ENCODE measurements at places on chromosomes 13 and 19. TPM values are rescaled to one million over a fixed set of nuclear protein-coding genes. Genes with fewer than 3 reads are reported as not detected.
A peak's percentile ranks its signal among the peaks of the same experiment; 100 is the strongest.

The ZNF284 gene
- not detected for total RNA-seq

DNA sequence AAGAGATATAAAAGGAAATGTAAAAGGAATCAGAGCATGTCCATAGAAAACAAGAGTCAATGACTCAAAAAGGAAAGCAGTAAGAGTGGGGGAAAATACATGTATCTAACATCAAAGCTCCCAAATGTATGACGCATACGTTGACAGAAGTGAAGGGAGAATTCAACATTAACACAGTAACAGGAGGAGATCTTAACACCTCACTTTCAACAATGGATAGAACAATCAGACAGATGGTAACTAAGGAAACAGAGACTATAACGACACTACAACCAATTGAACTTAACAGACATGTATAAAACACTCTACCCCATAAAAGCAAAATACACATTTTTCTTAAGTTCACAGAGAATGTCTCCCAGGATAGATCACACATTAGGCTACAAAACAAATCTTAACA is 774.8 kb upstream of the ARGLU1 start:
- no peak for DNase-seq

GRCh38 chr13:97306645-97307044 is 84.5 kb downstream of the MBNL2 start:
- no peak for DNase-seq

- DNase-seq: peak; percentile 66
These were observed 651 bp downstream of the OXGR1 start for GRCh38 chr13:96993634-96994016.

DNA sequence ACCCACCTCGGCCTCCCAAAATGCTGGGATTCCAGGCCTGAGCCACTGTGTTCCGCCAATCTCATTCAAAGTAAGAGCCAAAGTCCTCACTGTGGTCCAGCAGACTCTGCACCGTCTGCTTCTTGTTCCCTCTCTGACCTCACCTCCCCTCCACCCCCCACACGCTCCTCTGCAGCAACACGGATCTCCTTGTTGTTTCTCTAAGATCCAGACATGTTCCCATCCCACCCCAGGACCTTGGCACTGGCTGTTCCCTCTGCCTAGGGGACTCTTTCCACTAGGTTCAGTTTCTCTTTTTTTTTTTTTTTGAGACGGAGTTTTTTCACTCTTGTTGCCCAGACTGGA is 38.4 kb downstream of the LTBP4 start:
- no peak for DNase-seq

GRCh38 chr13:99873832-99874430 is 97.6 kb downstream of the ZIC5 start:
- no peak for DNase-seq

DNA sequence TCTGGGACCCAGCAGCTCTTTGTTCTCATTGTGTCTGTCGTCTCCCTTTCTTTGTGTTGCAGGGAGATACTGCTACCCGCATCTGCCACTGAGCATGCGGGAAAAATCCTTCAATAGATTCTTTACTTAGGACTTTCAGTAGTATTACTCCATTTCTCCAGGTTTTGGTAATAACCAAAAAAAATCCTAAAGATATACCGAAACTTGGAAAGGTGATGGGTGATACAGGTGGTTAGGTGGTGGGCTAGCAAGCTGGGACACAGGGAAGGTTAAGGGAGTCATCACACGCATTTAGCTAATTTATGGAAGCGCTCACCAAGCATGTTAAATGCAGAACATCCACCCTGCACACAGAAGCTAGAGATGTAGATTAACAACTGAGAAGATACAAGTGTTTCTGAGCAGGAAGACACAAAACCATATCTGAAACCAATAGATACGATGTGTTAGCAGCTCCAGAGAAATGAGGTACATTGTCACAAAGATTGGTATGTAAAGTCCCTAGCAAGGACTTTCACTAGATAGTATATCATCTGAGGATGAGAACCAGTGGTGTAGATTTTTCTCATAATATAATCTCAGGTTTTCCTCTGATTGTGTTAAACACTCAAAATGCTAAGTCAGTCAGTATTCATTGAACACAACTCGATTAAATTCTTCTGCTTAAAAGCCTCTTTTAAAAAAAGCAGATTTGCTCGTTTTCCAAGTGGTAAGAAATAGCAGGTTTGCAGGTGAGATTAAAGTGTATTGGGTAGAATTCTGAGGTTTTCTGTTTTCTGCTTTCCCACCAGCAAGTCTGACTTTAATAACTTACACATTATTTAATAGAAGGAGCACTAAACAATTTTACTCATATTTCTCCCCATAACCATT is 1.2 kb upstream of the SLAIN1 start:
- peak; percentile 38 for DNase-seq

- no peak for DNase-seq
These were observed 2.3 kb upstream of the ADAT3 start for GRCh38 chr19:1902923-1903322.

GRCh38 chr13:45055198-45055901 is 65.0 kb upstream of the GTF2F2 start:
- DNase-seq: peak; percentile 30
